ENCODE measurements at places on chromosomes 6 and 20.

- DNase-seq, result no peak
These were observed 41.9 kb downstream of the TTI1 start for GRCh38 chr20:37991157-37991866.

- no peak for DNase-seq
These were observed 226.4 kb upstream of the ZNF217 start for GRCh38 chr20:53819973-53820451.

GRCh38 chr6:79672631-79673111, 41.5 kb downstream of the SH3BGRL2 start:
- DNase-seq, result no peak

GRCh38 chr6:143528164-143528811, 16.8 kb upstream of the FUCA2 start:
- no peak for DNase-seq
